GM03348 (cell line): ENCODE measurements at places on chromosomes 3 and 15.

- peak; percentile 97 for DNase-seq
Measured at GRCh38 chr3:186567072-186567921, at the start of gene TBCCD1. TSS of gene TBCCD1 (minus strand) at chr3:186567339. CDS start at chr3:186564329, 3,010 bp downstream.

- no peak for DNase-seq
Measured at GRCh38 chr3:8968375-8968882, 5.2 kb upstream of the RAD18 start.

DNA sequence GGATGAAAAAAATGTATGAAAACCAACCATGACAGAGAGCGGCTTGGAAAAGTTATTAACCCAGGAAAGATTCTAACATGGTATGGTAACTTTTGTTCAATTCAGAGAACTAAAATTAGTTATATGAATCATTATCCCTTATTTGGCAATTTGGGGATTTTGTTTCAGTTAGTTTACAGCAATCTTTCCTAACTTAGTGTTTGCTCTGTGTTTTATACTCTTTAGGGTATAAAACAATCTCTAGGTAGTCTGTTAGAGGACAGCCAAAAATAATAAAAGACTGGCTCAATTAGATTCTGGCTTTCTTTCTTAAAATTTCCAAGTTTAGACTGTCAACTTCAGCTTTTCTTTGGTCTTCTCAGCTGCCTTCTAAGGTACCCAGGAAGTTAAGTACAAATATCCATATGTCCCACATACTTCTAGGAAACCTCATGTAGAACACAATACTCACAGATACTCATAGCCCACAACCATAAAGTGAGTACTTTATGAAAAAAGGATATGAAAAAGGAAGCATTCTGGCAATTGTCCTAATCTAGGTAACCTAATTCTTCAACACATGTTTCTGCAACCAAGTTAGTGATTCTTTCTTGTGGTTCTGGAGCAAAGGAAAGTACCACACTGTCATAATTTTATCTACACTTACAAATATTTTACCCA, 849.3 kb downstream of the ROBO1 start:
- peak; percentile 4 for DNase-seq

GRCh38 chr3:158095814-158096704, 10.2 kb downstream of the SHOX2 start:
- DNase-seq: no peak

DNA sequence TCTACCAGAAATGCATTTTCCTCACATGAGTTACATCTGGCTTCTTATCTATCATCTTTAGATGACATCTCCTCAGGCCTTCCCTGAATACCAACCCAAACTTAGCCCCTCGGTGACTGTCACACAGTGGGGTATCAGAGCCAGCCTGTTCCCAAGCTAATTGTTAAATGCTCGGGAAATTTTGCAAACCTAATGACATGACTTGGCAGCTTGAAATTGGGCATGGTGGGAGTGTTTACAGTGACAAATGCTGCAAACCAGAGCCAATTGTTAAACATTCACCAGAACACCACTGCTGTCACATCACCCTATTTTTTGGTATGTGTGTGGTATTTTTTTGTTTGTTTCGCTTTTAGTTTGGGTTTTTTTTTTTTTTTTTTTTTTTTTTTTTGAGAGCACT, 130.8 kb downstream of the HCN4 start:
- no peak for DNase-seq

DNA sequence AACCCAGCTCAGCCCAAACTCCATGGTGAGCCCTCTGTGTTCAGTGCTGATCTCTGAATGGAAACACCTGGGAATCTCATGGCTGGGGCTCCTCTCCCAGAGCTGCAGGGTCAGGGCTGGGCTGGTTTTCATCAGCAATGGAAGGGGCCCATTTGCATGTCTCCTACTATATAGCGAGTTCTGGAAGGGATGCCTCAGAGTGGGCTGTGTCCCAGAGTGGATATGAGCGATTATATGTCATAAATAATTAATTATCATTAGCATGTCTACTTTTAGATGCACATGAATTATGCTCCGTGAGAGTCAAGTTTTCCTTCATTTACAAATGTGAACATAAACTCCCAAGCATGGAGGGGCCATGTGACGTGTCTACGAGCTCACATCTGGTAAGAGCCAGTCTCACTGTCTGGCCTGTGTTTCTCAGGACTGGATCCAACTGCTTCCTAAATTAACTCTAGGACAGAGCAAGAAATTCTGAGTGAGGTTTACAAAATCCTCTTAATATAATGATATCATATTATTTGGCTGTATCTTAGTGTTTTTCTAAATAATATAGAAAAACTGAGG, 553.4 kb downstream of the GOLGA6L6 start:
- no peak for DNase-seq

DNA sequence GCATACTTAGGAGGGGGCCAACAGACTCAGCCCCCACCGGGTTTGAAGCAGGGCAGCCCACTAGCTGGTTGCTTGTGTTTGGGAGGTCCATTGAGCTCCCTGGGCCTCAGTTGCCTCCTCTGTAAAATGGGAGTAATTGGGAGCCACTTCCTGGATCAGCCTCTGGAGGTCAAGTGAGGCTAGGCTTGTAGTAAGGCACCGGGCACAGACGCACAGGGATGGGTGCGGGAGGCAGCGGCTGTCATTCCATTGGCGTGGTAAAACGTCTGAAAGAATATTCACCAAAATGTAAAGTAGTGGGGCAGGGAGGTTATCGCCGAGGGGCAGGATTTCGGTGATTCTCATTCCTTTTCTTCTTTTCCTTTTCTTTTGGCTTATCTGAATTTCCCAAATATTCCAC, 64.6 kb downstream of the TLE3 start:
- DNase-seq: no peak

DNA sequence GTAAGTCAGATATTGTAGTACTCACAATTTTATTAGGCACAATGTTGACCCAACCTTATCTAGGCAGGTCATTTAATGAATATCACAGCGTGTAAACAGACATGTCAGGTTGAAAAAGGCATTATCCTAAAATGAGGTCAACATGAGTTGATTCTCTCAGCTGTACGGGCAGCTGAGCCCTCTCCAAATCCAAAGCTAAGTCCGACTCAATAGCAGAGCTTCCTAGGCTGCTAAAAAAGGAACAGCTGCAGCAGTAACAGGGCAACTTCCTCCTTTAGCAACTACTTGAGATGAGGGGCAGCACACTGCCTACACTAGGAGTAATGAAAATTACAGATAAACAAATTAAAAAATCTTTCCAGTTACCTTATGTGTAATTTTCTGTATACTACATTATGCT, 189.2 kb downstream of the CADM2 start:
- DNase-seq: no peak

DNA sequence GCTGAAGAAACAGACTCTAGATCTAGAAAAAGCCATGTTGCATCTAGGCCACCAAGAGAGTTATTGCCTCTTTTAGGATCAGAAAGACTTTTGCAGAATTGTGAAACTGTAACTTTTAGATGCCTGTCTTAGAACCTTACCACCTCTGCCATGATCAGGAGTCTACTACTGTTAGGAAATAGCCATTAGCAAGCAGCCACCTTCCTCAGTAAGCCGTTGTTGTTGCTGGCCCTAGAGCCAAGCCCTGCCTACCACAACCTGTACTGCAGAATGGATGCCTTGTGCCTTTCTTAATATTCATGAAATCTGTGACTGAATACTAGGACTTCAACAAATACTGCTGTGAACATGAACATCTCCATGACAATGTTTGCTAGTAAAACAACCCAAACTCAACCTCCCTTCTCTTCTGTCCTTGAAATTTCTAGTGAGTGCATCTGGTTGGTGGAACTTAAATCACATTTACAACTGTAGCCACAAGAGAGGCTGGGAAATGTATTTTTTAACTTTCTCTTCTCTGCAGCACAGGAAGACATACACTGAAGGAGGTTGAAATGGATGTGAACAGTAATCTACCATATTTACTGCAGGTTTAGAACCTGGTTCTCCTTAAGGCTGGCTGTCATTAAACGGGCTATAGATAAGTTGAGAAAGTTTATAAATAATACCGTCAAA, 20.7 kb downstream of the RASA2 start:
- DNase-seq: no peak

GRCh38 chr3:126124896-126125295, 41.0 kb upstream of the SLC41A3 start:
- DNase-seq: no peak

DNA sequence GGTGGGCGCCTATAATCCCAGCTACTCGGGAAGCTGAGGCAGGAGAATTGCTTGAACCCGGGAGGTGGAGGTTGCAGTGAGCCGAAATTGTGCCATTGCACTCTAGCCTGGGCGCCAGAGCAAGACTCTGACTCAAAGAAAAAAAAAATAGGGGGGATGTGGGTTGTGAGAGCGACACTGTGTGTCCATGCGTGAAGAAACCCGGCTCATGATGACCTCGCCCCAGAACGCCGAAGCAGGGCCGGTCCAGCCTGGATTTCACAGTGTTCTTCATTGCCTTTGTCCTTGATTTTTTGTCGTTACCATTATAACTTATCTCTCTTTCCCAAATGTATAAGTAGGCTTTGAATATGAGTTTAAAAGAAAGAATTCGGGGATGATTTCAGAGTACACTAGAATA, 128.7 kb downstream of the PGPEP1L start:
- no peak for DNase-seq

DNA sequence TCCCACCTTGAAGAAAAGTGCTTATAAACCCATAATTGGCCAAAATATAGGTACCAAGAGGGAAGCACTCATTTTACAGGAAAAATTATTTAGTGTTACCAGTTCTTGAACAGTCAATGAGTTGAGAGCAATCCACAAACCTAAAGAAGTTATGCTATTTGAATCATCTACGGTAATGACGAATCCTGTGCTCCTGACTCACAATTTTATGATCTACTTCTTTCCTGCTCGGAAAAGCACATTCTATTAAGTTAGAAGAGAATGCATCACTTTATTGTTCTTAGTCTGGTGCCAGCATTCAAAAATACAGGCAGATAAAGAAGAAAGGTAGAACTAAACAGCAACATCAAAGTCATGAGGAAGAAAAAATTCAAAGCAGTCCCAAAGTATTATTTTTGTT, 33.2 kb downstream of the CHRM5 start:
- DNase-seq: peak; percentile 16

- no peak for DNase-seq
Measured at GRCh38 chr3:49683162-49683561, 6.1 kb downstream of the MST1 start.

- no peak for DNase-seq
Measured at GRCh38 chr3:72444656-72445223, 403.5 kb downstream of the SHQ1 start.

GRCh38 chr15:76200641-76201105, 110.6 kb downstream of the ETFA start:
- DNase-seq: no peak

DNA sequence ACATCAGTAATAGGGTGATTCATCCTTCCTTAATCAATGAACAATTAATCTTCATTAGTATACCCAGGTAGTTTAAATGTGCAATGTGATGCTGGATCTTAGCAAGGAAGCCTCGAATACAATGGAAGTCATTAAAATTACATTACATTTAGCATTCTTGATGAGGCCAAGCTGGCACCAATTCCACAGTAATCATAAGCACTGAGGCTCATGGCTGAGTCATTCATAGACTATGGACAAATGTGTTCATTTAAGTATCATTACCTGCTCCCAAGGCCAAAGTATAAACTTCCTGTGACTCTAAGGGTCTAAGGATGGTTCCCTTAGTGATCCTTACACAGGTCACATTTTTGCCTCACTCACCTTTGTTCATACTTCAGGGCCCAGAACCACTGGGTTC, 266.4 kb upstream of the CDIN1 start:
- DNase-seq: no peak

- DNase-seq: peak; percentile 13
Measured at GRCh38 chr3:81799403-81799802, 38.0 kb upstream of the GBE1 start.

DNA sequence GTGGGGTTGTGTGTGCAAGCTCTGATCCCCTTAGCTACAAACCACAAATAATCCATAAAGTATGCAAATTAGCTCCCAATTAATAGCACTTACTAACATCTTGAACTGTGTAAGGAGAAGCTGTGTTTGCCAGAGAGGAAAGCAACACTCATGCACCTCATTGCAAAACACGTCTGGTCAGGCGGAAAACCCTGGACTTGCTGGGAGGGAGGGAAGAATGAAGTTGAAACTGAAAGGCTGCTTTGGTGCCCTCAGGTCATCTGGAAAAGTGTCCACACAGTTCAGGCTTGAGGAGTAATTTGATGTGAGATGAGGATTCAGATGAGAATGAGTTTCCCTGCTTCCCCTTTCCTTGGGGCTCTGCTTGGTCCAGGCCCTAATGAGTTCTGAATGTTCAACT, 185.5 kb upstream of the ANKRD28 start:
- DNase-seq: peak; percentile 78

DNA sequence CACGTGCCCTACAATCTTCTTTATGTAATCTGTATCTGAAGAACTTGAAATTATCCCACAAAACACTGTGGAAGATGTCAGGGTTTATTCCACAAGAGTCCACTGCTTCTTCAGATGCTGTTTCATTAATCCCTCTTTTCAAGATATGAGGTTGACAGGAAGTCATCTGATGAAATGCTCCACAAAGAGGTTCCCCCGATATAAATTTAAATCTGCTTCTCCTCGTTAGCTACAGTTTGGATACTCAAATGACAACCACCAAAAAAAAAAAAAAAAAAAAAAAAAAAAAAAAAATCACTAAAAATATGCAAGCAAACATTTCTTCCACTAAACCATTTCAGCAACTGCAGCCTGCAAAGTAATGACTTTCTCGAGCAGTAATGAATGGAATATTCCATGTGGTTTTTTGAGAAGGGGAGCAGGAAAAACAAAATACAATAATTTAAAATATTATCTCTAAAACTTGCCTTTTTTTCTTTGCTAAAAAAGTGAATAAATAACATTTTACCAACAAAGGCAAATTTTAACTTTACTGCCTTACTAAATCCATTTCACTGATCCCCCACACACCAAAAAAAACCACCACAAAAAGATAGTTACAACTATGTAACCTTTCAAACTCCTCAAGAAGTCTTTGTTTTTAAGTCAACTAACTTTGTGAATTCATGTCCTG, 37.8 kb downstream of the DLG1 start:
- DNase-seq: no peak

DNA sequence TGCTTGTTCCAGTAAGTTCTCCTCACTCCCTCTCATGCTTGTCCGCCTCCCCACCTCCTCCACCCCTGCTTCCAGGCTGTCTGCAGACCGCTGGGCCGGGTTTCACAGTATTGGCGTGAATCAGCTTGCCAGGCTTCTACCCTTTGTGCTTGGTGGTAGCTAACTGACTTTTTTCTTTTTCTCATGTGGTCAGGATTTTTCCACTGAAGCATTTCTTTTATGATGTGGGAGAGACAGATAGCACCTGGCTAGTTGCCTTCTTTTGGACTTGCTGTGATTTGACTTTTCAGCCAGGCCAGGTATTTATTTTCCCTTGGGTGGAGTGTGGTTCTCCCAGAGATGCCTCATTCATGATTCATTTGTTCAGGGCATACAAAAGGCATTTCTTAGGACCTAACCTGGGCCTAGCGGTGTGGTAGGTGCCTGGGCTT, 60.6 kb downstream of the ST6GAL1 start:
- no peak for DNase-seq

DNA sequence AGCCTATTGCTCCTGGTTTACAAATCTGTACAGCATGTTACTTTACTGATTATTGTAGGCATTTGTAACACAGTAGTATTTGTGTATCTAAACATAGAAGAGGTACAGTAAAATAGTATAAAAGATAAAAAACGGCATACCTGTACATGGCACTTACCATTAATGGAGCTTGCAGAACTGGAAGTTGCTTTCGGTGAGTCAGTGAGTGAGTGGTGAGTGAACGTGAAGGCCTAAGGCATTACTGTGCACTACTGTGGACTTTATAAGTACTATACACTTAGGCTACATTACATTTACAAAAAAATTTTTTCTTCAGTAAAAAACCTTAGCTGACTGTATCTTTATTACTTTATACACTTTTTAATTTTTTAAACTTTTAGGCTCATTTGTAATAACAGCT, 90.9 kb downstream of the RAP2B start:
- DNase-seq: no peak

GRCh38 chr15:89442671-89443307, 53.6 kb downstream of the RHCG start:
- peak; percentile 73 for DNase-seq
